ENCODE measurements at places on chromosomes 3 and 15.

- no peak for DNase-seq
Measured at GRCh38 chr3:99620976-99621375, 17.4 kb upstream of the COL8A1 start.

- no peak for DNase-seq
Measured at GRCh38 chr3:119428538-119428937, 34.9 kb downstream of the TMEM39A start.

DNA sequence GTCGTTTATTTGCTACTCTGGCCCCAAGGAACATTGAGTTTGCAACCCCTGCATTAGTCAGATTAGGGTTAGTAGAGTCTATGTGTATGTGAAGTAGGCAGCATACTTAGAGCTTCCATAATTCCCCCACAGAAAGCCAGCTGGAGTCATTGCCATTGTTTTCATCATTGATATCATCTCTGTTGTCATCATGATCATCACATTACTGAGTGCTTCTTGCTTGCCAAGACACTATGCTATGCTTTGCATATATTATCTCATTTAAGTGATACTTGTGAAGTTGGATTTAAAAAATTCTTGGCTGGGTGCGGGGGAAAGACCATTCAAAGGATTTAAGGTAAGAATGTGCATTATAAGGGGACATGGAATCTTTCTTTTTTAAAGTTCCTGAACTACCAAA is 209.0 kb downstream of the CACNA2D3 start:
- no peak for DNase-seq

DNA sequence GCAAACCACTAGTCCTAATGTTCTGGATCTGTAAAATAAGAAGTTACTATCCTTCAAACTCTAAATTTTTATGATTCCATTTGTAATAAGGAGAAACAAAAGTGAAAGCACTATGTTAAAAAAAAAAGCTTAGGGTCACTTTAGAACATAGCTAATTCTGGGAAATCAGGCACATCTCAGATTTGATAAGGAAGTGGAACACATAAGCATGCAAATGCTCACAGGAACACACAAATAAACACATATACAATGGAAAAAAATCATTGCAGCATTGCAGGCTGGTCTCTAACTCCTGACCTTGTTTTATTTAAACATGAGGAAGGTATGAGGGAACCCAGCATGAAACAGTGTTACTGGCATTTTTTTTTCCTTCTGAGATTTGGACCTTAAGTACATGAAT is 63.2 kb upstream of the TNFSF10 start:
- no peak for DNase-seq

DNA sequence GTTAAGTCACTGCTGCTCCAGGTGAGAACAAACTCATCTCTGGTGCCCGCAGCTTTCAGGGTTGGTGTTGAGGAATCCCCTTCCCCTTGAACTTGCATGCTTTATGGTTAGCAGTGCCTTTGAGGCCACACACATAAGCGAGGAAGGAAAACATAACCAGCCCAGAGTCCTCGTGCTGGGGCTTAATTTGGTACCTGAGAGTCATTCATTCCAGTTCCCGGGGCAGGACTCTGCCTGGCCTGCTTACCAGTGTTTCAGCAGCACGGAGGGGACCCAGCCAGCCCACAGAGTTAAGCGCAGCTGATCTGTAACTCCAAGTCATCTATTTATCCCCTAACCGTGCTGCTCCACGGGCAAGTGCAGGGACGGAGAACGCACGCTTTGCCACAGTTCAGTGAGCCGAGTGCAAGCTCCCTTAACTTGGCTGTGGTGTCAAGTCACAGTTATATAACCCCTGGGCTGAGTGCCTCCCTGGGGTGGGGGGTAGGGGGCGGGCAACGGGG is 302.3 kb upstream of the ICE2 start:
- DNase-seq, result no peak

GRCh38 chr3:162721736-162722135 is 1225.1 kb downstream of the OTOL1 start:
- DNase-seq, result no peak

DNA sequence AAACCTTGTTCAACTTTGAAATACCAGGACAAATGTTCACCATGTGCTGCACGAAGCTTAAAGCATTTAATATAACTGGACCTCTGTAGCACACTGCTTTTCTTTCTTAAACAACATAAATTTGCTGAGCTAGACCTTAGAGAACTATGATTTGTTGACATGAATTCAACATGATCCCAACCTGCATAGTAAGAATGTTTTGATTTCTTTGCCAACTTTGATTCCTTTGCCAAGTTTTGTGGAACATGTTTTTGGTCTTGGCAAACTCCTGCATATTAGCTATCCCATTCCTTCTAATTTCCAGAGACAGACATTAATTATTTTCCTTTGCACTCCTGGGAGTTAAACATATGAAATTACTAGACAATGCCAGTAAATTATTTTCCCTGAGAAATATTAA is 197.2 kb upstream of the RBMS3 start:
- no peak for DNase-seq

GRCh38 chr3:153379516-153379915 is 217.5 kb downstream of the RAP2B start:
- no peak for DNase-seq

GRCh38 chr15:90101130-90101968 is 919 bp downstream of the IDH2 start:
- DNase-seq, result peak; percentile 75

DNA sequence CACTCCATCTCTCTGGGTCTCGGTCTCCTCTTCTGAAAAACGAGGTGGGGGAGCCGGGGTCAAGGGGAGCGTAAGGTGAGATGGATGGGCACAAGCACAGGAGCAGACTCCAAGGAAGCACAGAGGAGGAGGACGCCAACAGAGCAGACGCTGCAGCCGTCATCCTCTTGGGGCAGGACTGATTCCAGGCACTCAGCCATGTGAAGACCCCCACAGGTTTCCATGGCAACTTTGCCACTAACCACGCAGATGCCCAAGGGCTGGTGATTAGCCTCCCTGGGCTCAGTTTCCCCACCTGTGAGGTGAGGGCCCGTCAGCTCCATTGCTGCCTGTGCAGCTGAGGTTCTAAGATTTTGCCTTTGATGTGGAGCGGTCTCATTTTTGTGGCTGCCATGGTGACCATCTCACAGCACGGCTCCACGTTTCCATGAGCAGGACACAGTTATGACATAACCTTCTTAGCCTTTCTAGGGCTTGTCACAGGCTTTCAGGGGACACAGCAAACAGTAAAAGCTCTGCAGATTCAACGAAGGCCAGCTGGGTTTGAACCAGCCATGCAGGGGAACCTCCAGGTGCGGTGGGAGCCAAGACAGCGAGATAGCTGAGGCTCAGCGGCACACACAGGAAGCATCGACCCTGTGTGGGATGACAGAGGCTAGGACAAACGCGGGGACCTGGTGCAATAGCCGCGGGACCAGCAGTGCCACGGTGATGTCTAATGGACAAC is 170.3 kb downstream of the NUP210 start:
- DNase-seq, result no peak

DNA sequence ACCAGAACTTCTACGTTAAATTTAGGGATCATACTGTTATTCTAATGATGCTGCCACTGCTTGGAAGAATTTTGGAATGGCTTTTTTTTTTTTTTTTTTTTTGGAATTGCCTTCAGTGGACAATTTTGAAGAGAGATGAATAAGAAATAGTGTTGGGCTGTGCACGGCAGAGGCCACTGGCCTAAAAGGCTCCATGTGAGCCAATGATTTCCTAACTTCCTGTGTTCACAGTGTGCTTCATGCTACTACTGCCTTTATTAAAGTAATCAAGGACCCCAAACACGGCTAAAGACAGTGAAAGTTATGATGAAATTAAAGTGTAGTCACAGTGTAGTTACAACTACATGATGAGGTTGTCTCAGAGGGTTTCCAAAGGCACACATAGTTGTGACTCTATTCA is 100.8 kb upstream of the TNFAIP8L3 start:
- DNase-seq, result no peak

DNA sequence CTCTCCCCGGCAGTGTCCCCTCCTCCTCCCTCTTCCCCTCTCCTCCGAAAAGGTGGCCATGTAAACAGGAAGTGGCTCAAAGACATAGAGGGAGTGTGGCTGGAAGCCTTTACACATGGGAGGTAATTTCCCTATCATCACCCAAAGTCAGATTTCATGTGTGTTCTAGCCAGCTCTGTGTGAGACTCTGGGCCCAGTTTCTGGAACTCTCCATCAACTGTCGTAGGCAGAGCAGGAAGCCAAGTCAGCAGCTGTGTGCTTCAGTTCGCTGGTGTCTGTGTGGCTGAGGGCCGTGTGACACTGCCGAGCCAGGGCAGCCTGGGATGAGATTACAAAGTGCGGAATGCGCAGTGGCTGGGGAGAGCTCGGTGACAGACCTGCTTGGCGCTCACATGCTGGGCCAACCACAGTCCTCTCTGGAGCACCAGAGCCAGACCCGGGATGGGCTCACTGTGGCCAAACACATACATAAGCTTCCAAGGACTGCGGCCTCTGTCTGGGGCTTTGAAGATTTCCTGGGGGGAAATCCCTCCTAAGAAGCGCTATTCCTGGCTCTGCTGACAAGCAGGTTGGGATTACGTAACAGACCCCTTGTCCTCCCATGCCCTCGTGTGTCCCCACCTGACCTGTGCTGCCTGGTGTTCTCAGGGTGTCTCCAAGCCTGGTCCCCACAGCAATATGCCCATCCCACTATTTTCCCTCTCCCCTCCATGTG is 50.7 kb downstream of the UMPS start:
- DNase-seq, result peak; percentile 57

DNA sequence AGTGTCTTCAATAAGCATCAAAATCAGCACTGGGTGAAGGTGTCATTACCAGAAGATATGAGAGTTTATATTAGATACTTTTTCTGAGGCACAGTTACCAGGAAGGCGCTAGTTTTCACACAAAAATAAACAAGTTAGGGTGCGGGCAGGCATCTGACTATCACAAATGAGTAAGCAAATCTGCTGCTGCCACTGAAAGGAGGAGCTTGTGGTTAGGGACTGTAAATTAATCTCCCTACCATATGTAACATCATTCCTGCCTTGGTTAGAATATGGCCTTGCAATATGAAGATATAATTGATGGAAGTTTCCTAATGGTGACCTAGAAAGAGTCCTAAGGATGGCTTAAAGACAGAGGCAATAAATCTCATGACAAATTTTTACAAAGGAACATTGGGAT is 19.5 kb upstream of the EID1 start:
- DNase-seq, result peak; percentile 93

Measured in common myeloid progenitor, CD34-positive (primary cell).